Stimulated activated CD4-positive, alpha-beta T cell treated with anti-CD3 and anti-CD28 coated beads, Interleukin-12 subunit alpha, Interleukin-12 subunit beta, amount 100 ng/mL, for 24 hours (primary cell): ENCODE measurements at places on chromosomes 4 and X.

DNA sequence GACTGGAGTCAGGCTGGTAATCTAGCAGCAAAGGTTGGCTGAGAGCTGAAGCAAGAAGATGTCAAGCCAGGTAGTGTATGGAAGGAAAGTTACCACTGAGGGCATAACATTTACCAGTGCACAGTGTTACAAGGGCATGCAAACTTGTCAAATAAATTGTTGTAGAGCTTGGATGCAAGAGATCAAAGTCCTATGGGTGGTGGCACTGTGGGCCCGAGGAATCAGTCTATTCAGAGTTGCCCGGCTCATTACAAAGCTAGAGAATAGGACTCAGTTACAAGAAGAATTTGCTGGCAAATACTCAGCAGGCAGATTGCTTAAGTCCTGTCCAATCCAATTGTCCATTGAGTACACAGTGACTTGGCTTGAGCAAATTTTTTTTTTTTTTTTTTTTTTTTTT, 2043.8 kb downstream of the ARAP2 start:
- no peak for DNase-seq

- no peak for DNase-seq
Observed at GRCh38 chr4:102772738-102773340, 12.1 kb upstream of the MANBA start.

DNA sequence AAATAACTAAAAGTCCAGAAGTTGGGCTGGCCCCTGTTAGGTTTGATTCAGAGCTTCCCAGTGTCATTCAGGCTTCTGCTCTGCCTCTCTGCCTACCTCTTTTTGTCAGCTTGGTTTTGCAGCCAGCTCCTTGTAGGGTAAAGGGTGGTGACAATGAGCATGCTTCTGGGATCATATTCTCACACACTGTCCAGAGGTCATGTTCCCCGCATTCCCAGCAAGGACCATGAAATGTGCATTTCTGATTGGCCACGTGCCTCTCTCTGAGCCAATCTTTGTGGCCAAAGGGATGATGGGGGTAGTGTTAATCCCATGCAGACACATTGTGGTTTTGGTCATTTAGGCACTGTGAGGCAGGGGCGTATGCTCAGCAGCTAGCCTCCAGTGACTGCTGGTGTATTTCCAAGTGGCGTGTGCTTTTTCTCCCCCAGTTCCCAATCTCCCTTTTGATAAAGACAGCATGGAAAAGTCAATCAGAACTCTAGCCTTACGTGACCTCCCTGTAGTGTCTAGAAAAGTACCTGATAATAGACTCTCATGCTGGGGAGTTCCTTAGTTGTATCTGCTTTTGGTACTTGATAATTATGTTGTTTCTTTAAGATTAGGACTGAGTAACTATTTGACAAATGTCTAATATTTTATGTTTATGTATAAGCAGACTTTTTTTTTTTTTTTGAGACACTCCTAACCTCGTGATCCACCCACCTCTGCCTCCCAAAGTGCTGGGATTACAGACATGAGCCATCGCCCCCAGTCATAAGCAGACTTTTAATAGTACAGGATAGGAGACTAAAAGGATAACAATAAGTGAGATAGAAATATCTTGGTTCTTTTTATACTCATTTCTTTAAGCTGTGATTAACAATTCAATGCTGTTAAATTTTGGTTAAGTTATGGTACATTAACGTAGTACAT, 57.8 kb downstream of the KIAA0232 start:
- no peak for DNase-seq

- no peak for DNase-seq
Observed at GRCh38 chrX:66751136-66751782, 112.4 kb upstream of the EDA2R start.

- no peak for DNase-seq
Observed at GRCh38 chr4:113635739-113636437, 125.7 kb downstream of the CAMK2D start.

DNA sequence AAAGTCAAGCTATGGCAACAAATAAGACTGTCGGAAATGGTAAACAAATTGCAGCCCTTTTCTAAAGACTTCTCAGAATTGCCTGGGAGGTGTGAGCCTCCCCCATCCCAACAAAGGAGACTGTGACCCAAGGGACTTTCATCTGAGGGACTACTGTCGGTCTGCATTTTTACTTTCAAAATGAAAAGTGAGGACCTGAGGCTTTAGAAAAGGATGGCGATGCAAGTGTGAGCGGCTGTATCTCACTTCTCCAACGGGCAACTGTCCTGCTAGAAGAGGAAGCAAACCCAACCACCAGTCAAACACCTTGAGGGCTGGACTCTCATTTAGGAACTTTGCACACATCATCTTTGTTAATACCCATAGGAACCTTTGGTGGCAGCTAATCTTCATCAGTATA, 62.6 kb upstream of the CLNK start:
- DNase-seq, result no peak

GRCh38 chrX:147322496-147322895, 508.0 kb upstream of the CXorf51A start:
- DNase-seq, result no peak

- DNase-seq, result no peak
Observed at GRCh38 chr4:94274912-94275311, 67.2 kb downstream of the SMARCAD1 start.

GRCh38 chr4:8742546-8742945, 129.1 kb downstream of the HMX1 start:
- no peak for DNase-seq

- no peak for DNase-seq
Observed at GRCh38 chrX:15678339-15678738, 13.7 kb upstream of the CLTRN start.

- no peak for DNase-seq
Observed at GRCh38 chr4:86595426-86595805, 1.3 kb downstream of the PTPN13 start.

DNA sequence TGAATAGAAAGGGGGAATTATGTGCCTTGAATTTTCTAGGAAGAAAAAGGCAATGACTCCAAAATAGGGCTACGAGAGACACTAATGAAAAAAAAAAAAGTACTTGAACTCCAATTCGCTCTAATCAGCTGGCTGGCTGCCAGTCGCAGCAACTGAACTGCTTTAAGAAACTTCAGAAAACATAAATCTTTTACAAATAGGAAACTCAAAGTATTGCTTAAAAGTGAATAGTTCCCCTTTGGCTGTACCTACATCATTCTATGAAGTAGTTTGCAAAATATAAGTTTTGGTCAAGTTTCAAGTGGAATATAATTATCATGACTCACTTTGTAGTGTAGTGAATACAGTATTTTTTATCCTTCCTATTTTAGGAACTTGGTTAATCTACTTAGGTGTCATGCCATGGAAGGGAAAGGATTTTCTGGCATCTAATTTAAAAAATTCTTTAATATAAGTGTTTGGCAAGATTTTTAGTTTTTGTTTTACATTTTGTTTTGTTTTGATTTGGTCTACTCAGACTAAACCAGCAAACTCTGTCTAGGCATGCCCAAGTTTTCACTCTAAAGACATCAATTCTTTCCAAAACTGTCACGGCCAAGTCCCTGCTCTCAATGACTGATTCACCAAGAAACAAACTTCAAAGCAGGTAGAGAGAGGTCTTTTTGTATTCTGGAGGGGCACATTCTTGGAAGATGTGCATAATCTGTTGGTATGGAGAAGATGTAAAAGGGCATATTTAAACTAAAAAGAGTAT, 382.4 kb upstream of the GALNT7 start:
- no peak for DNase-seq

GRCh38 chr4:182491719-182492118, 248.5 kb downstream of the TENM3 start:
- DNase-seq, result no peak

GRCh38 chrX:66008328-66008970, 31.4 kb downstream of the VSIG4 start:
- no peak for DNase-seq
